Jurkat, Clone E6-1 (cell line): ENCODE measurements at places on chromosomes 4 and X.

DNA sequence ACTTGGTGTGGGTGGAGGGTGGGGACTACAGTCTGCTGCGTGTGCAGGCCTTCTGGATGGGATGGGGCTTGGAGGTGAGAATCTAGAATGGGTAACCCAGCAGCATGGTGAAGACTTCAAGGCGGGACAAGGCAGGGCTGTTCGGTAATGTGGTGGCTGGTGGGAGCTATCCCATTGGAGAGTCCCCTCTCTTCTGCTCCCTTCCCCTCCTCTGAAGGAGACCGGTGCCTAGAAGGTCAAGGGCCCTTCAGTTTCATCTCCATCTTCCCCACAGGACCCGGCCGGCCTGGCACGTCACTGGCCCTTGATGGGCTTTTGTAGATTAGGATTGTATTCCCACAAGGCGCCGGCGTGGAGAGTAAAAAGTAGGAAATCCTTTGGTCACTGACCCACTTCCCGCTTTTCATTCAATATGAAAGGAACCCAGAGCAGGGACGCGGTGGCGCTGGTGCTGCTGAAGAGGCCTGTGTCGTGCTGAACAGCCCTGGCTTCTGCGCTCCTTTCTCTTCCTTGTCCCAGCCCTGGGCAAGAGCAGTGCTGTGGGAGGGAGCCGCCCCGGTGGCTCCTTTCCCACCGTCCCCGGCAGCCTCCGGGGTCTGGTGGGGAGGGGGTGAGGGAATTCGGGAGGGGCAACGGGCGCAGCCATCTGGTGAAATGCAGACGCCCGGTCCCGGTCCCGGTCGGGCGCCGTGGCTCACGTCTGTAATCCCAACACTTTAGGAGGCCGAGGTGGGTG lies 7.3 kb upstream of the HMGB3 start:
- DNase-seq = no peak

- DNase-seq = no peak
Measured at GRCh38 chr4:38383646-38384121, 280.3 kb upstream of the KLF3 start.

DNA sequence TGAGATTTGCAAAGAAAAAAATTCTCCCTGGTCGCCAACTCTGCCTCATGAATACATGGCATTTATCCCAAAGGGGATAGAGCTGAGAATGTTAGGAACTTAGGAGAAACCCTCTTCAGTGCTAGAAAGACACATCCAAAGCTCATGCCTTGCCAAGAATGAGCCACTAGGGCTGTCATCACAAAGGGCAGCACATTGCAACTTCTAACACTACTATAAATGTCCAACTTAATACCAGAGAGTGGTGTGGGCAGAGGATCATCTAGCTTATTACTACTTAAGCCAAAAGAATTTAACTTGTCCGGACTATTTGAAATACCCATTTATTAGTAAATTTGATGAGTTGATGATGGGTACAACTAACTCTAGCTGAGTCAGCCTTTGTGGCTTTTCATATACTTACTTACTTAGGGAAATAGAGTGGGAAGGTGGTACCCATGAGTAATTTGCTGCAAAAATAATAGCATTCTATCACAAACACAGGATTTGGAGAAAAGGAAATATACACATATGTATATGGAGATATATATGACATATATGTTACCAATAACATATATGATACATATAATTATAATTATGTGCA lies 66.3 kb upstream of the GAB1 start:
- no peak for DNase-seq

DNA sequence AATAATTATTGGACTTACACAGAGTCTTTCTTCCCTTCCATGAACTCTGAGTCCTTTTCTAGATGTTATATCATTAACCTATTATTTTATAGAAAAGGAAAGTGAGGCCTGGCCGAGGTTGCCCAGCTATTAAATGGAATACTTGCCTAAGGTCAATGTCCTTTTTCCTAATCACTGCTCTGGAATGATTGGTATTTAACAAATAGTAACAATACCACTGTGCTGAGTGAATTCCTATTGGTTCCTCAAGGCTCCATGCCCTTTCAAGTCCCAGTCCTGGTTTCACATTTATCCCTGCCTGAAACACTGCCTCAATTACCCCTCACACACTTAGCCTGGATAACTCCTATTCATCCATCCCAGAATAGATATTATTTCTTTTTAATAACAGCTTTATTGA lies 6.2 kb downstream of the TCEAL9 start:
- DNase-seq = no peak

DNA sequence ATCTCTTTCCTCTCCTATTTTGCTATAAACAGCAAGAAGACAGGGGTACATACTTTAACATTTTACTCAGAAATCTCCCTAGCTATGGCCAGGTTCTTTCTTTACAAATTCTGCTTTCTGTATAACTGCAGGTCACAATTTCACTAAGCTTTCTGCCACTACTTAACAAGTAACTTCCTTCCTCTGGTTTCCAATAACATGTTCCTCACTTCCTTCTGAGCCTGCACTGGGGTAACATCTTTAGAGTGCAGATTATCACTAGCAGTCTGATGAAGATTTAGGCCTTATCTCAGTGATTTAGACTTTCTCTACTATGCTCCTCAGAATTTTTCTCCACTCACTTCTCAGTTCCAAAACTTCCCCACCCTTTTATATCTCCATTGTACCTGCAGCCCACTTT lies 1930.5 kb upstream of the AGA start:
- DNase-seq = no peak
